ENCODE measurements at places on chromosomes 2 and 18. TPM values are rescaled to one million over a fixed set of nuclear protein-coding genes. Genes with fewer than 3 reads are reported as not detected.

ASXL3 gene
- under 0.01 TPM for total RNA-seq

BCL2L11 gene
- 3.5 TPM for total RNA-seq

C2orf66 gene
- 0.56 TPM for total RNA-seq

NTSR2 gene
- not detected for total RNA-seq

PIKFYVE gene
- total RNA-seq = 14.0 TPM

DQX1 gene
- total RNA-seq = 5.3 TPM

FAHD2B gene
- 10.3 TPM for total RNA-seq

GREB1 gene
- total RNA-seq = not detected

PDE1A gene
- total RNA-seq = under 0.01 TPM

ARHGAP15 gene
- not detected for total RNA-seq

CHMP1B gene
- total RNA-seq = 64.1 TPM

SP140L gene
- total RNA-seq = 6.0 TPM

INPP5D gene
- 24.9 TPM for total RNA-seq

GALR1 gene
- total RNA-seq = not detected

IL1RN gene
- 163 TPM for total RNA-seq

TWIST2 gene
- 14.7 TPM for total RNA-seq

EVX2 gene
- not detected for total RNA-seq

RFTN2 gene
- not detected for total RNA-seq

RNF152 gene
- total RNA-seq = 11.1 TPM

PTPRM gene
- total RNA-seq = 22.3 TPM

Measured in airway epithelial cell (primary cell).